ENCODE measurements at places on chromosomes 12 and 14.
A peak's percentile ranks its signal among the peaks of the same experiment; 100 is the strongest.

- DNase-seq, result no peak
These were observed 1.9 kb downstream of the NFE2 start for GRCh38 chr12:54298904-54299303.

GRCh38 chr14:52950410-52950897, 396 bp downstream of the FERMT2 start:
- DNase-seq, result no peak

GRCh38 chr14:98334186-98334585, 937.8 kb downstream of the BCL11B start:
- DNase-seq, result no peak

GRCh38 chr14:80955416-80955941, at the start of gene TSHR:
TSS of gene TSHR (plus strand) at chr14:80955621. CDS start at chr14:80955681, 60 bp downstream.
- DNase-seq, result no peak

GRCh38 chr12:14260011-14260993, 105.2 kb upstream of the ATF7IP start:
- peak; percentile 81 for DNase-seq

- no peak for DNase-seq
These were observed 171.1 kb upstream of the TMPO start for GRCh38 chr12:98344046-98344930.

DNA sequence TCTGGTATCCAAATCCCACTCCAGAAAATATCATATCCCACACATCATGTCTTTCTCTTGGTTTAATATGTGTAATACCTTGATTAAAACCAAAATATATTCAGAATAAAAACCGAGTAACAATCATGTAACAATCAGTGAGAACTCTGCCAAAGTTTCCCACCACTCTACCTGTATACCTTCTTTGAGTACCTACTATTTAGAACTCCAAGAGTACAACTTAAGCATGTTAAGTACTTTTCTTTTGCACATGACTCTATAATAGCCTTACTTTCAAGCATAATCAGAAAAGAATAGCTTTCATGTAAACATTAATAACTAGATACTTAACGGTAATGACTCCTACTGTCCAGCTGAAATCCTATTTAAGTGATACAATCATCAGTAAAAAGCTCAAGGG, 223.2 kb downstream of the MED13L start:
- DNase-seq, result no peak

DNA sequence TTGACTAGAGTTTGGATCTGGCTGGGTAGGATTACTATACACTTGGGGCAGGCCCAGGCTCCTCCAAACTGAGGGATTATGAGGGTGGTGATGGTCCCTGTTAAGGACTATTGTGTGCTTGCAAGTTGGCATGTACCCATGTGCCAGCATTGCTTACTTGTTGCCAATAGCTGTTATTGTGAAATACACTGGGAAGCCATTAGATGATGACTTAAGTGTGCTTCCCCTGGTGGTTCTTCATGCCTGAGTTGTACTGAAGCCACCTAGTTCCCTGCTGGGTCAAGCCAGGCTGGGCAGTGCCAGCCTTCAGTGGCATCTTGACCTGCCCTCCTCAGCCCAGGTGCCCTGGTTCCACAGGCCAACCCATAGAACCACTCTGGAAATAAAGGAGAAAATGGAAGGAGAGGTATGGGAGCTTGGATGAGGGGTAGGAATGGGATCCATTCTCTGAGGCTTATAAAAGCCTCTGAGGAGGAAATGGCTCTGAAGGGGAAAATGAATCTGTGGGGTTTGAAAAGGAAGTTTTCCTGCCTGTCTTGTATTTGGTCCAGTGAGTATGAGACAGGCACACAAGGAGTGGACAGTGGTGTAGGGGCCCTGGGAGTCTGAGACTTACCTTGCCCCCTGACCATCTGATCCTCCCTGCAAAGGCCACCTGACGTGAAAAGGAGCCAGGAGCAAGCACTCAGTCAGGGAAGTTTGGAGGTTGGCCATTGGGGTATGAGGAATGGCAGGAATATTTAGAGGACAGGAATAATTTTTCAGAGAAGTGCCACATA, 724 bp downstream of the LTB4R start:
- DNase-seq, result no peak

DNA sequence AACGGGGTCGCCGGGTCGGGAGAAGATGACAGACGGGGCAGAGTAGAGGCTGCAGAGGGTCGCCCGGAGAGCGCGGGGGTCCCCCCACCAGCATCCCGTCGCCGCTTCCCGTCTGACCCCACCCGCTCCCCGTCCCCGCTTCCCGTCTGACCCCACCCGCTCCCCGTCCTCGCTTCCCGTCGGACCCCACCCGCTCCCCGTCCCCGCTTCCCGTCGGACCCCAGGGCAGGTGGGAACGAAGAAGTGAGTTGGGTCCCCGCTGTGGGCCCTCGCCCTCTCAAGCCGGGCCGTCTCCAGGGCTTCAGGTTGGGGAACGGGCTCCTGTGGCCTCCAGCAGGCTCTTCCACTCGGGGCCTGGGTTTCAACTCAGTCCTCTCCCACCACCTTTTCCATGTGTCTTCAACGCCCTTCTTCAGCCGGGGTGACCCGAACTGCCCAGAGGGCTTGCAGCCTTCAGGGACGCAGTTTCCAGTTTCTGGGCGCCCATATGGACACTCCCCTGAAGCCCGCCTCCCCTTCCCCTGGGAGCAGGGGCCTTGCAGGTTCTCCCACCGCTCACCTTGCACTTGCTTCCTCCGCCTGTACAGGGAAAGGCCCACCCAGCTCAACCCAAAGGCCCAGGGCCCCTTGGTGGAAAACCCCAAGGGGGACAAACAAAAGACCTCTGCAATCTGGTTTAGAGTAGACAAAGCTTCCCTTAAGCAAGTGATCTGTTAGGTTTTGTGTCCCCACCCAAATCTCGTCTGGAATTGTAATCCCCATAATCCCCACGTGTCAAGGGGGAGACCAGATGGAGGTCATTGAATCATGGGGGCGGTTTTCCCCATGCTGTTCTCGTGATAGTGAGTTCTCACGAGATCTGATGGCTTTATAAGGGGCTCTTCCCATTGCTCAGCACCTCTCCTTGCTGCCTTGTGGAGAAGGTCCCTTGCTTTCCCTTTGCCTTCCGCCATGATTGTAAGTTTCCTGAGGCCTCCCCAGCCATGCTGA, 66.5 kb downstream of the TNFAIP2 start:
- DNase-seq, result no peak

- DNase-seq, result no peak
These were observed 734.9 kb downstream of the VRK1 start for GRCh38 chr14:97532052-97532451.

DNA sequence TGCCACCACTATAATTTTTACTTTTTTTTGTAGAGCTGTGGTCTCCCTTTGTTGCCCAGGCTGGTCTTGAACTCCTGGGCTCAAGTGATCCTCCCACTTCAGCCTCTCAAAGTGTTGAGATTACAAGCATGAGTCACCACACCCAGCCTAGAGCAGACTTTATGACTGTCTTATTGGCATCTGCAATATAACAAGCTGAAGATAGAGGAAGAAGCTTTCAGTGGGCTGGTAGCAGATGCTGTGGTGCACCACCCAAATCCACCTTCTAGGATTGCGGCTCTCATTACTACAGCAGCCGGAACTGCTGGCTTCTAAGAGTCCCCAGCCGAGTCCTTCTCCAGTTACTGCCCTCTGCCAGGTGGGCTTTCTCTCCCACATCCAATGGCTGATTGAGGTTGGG, 7.6 kb upstream of the STK38L start:
- no peak for DNase-seq

GRCh38 chr12:12704593-12705230, 8.7 kb upstream of the GPR19 start:
- DNase-seq, result peak; percentile 90

- DNase-seq, result no peak
These were observed 14.8 kb downstream of the P2RX2 start for GRCh38 chr12:132633398-132633797.

DNA sequence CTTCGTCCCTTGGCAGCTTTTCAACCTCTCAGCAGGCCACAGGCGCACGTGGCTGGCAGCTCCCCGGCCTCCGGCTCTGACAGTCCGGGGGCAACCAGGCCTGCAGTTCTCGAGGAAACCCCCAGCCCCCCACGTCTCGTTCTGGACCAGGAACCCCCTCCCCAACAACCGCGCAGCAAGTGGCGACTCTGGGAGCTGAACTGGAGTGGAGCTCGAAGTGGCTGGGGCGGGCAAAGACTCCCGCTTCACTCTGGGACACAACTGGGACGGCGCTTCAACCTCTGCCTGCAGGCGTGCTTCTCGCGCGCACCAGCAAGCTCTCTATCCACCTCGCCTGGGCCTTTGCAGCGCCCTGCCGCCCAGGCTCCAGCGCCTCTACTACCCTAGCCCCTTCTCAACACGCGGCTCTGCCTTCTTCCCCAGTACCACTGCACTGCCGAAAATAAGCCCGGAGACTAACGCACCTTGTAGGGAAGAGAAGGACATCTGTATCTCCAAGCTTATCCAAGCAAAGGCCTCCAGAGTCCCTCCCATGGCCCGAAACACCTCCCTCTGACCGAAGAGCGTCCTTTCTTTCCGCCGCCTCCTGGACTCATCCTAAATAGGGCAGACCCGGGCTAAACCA, 2.4 kb upstream of the NKX2-1 start:
- no peak for DNase-seq

DNA sequence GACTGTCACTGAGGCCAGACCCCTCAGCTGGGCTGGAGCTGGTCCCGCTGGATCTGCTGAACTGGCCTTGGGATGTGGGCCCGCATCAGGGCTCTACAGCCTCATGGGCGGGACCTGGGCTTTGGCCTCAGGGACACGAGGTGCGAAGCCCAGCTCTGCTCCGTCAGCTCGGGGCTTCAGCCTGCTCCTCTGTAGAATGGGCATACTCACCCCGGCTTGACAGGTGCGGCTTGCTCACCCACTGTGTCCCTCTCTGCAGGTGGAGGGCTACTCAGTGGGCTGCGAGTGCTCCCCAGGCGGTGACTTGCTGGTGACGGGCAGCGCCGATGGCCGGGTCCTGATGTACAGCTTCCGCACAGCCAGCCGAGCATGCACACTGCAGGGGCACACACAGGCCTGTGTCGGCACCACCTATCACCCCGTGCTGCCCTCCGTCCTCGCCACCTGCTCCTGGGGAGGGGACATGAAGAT, 57.6 kb downstream of the BEGAIN start:
- DNase-seq, result no peak

DNA sequence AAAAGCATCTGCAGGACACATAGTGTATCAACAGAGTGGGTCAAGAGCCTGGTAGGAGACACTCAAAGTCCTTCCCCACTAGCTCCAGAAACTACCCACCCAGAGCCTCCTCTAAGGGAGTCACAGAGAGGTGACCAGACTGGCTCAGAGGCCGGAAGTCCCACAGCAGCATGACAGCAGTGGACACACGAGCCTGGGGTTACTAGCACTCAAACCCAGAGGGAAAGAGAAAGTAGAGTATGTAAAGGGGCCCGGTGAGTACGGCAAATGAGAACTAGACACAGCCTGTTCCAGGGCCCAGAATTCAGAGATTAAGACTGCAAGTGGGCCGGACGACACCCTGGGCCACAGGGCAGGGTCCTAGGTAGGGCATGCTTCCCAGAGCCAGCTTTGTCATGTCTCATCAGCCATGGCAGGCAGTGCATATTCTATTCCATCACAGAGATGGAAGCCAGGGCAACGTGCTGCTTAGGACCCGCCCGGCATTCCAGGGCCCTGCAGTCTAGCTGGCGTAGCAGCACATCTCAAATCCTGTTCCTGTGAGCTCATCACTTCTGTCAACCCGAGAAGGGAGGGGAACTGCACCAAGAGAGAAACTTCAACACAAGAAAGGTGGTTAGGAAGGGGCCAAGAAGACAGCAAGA, 4.2 kb downstream of the IFFO1 start:
- DNase-seq, result no peak

DNA sequence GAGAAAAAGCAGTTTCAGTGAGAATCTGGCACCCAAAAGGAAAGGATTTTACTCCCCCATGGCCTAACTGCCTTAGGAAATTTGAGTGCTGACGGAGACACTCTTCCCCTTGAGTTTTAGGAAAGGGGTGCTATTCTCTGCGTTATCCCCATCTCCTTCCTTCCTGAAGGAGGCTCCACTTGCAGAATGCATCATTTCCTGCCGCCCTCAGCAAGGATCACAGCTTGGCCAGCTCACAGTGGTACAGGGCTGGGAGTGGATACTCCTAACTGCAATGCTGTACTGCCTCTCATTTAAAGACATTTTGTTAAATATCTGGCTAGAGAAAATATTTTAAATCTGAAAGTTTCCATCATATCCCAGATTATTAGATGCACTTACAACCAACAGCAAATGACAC, 33.0 kb downstream of the RDH12 start:
- DNase-seq, result no peak

- no peak for DNase-seq
These were observed 190.0 kb downstream of the MDGA2 start for GRCh38 chr14:47485421-47485820.

DNA sequence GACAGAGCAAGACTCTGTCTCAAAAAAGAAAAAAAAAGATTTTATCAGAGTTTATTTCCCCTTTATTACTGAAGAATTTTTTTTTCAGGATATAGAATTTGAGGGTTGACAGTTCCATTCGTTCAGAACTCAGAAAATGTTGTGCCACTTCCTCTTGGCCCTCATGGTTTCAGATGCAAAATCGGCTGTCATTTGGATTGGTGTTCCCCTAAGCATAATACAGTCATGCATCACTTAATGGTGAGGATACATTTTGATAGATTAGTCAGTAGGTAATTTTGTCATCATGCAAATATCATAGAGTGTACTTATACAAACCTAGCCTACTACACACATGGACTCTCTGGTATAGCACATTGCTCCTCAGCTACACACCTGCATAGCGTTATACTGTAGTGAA, 263.9 kb upstream of the RTL1 start:
- DNase-seq, result no peak

DNA sequence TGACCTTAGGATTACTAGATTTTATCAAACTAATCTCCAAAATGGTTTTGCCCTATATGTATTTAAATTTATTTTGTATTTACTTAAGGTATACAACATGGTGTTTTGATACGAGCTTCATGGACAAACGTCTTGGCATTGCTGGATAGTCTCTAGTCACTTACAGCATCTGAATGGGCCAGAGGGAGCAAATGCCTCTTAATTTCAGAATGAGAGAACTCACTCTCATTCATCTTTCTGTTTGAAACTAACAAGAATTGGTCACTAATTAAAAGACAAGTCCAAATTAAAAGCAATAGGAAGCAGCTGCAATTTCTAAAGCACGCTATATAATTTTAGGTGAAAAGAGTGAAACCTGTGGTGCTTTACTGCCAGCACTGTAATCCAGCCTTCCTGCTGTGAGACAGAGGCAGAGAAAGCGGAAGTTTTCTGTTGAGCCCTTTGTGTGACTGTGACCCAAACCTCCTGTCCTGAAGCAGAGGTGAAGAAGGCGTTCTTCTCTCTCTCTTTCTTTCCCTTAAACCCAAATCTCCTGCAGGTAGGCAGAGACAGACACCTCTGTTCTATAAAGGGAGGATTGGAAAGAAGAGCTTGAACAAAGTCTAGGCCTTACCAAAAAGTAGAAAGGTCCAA, 184.6 kb upstream of the NAV3 start:
- no peak for DNase-seq
